Uterus (tissue), 4 donors: ENCODE measurements at places on chromosomes 4 and X. TPM values are rescaled to one million over a fixed set of nuclear protein-coding genes. Genes with fewer than 3 reads are reported as not detected.

The SMPX gene
- not detected for total RNA-seq

The SOD3 gene
- total RNA-seq, result 61.0 TPM

The KLHL15 gene
- total RNA-seq, result 47.1 TPM

The CFAP299 gene
- not detected for total RNA-seq

The DNAAF6 gene
- not detected for total RNA-seq

The PAGE2 gene
- total RNA-seq, result not detected

The SMIM43 gene
- not detected for total RNA-seq

The SLC2A9 gene
- 0.51 TPM for total RNA-seq

DNA sequence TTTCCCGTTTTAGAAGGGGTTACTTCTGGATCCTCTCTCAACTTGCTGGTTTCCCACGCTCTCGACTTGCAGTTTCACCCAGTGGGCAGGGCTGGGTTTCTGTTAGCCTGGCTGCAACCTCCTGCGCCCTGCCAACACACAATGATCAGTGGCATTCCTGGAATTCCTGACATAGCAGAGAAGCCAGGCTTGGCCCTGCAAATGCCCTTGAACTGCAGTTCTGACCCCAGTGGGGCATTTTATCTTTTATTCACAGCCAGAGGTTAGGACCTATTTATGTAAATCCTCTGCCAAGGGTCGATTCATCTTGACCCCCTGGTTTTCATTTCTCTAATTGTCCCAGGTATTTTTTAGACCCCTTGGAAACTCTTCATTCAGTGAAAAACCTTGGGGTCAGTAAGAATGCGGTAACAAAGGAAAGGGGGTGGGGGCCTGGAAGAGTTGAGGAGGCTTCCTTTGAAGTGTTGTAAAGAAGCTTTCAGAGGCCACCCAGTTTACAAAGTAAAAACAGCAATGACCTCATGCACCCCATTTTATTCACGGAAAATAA, 217.6 kb downstream of the ZNF674 start:
- DNase-seq, result no peak

- DNase-seq, result no peak
Measured at GRCh38 chrX:146243041-146243440, 425.4 kb downstream of the SLITRK2 start.

- no peak for DNase-seq
Measured at GRCh38 chr4:145283909-145284308, 103.5 kb upstream of the OTUD4 start.

DNA sequence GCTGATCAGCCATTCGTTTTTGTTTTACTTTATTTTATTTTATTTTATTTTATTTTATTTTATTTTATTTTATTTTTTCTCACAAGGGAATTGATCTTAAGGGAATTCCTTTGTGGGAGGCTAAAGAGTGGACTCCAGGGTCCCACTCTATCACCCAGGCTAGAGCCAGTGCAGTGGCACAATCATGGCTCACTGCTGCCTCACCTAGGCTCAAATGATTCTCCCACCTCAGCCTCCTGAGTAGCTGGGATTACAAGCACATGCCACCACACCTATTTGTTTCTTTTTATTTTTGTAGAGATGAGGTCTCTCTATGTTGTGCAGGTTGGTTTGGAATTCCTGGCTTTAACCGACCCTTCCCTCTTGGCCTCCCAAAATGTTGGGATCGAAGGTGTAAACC, 17.5 kb upstream of the PABPC4L start:
- no peak for DNase-seq

DNA sequence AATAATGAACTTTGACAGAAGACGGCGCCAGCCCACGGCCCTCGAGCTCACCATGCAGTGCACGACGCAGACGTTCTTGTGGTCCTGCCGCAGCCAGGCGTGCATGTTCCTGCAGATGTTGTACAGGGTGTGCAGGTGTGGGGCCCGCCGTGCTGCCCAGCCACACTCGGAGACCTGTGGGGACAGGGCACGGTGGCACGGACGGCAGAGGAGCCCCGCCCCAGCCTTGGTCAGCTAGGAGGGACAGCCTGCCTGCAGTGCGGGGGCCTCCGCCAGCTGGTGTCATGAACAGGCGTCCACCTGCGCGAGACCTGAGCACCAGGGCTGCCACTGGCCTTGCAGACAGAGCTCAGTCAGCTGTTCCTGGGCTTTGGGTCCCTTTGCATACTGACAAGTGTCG, 49.5 kb downstream of the GAK start:
- DNase-seq, result no peak

GRCh38 chr4:9899306-9900055, 118.0 kb downstream of the DRD5 start:
- no peak for DNase-seq

DNA sequence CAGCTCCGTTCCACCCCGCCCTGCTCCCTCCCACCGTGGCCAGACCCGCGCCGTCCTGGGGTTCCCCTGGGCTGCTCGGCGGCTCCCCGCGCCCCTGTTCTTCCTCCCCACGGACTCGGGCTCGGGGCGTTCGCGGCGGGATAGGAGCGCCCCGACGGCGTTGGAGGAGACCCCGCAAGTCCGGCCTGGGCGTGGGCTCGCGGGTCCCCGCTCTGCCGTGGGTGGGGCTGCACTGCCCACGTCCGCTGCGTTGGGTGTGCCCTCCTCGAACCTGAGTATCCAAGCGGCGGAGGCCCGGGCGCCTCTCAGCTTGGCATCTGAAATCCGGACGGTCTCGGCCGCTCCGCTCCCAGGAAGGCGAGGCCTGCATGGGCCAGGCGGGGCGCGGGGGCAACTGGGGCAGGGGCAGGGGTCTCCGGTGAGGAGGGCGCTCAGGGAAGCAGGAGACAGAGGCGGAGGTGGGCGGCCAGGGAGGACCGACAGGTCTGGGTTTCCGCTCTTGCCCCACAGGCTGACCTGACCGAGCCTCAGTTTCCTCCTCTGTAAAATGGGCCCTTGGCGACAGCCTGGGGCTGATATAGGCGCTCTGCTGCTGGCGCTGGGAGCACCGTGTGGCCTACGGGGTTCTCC, 12.0 kb upstream of the NAT8L start:
- DNase-seq, result no peak

DNA sequence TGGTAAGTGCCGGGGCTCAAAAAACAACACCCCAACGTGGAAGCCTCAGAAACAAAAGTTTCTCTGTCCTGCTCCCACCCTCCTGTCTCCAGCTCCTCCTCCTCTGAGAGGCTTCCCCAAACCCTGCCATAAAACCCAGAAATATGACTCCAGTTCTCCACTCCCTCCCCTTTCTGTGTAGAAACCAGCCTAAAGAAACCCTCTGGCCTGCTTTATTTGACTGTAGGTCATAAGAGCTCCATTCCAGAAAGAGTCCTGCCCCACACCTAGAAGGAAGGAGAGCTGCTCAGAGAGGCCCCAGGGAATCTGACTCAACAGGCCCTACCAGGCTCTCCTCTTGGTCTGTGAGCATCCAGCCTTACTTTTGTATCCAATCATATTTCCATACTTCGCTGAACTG, 872 bp upstream of the S100P start:
- DNase-seq, result no peak

- DNase-seq, result no peak
Measured at GRCh38 chr4:141713771-141714445, 77.5 kb downstream of the IL15 start.

DNA sequence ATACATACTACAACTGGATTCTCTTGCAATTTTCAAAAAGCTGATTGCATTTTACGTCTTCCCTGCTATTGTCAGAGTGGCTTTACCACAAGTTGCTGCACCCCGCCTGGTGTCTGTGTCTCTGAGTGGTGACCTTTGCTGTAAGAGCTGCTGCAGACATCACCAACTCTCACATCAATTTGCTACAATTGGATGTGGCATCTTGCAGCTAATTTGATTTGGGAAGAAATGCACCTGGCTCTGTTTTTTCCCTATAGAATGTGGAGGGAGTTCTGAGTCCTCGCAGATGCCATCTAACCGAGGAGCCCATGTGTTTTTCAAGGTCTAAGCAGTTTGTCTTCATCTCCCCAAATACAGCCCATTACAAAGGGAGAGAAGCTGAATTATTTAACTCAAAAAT, 73.8 kb upstream of the PHOX2B start:
- DNase-seq, result no peak

GRCh38 chr4:152211936-152212653, 323.8 kb downstream of the FBXW7 start:
- DNase-seq, result no peak

- no peak for DNase-seq
Measured at GRCh38 chr4:127355743-127356142, 277.0 kb upstream of the INTU start.
